ENCODE measurements at places on chromosomes 4 and X.

DNA sequence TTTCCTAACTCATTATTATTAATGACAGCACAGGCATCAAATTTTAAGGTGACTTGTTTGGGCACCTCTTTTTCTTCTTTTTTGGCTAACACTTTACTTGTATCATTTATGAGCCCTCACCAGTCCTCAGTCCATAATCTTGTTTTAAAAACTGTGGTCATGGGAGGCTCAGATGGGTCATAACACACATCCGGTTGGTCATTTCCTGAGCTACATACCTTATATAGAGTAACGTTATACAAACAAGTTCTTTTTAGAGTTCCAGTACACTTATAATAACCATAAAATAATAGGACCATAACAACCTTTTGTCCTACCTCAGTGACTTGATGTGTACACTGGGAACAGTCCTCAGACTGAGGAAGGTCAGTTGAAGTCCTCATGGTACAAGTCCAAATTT, 21.1 kb upstream of the PLS3 start:
- no peak for DNase-seq

DNA sequence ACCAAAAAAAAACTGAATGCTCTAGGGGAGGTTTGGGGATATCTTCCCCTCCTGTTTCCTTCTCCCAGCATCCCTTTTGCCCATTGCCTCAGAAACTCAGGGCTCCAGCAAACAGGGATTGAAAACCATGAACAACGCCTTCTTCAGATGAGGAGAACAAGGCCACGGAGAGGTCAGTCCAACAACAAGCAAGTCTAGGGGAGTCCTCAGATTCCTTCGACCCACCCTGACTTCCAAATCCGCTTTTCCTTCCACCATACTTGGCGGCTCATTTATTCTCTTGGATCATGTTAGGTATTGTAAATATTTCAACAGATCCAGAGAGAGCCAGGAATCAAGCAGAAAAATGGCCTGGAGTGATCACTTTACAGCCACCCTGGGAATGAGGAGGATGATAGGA, 21.9 kb downstream of the REELD1 start:
- no peak for DNase-seq

DNA sequence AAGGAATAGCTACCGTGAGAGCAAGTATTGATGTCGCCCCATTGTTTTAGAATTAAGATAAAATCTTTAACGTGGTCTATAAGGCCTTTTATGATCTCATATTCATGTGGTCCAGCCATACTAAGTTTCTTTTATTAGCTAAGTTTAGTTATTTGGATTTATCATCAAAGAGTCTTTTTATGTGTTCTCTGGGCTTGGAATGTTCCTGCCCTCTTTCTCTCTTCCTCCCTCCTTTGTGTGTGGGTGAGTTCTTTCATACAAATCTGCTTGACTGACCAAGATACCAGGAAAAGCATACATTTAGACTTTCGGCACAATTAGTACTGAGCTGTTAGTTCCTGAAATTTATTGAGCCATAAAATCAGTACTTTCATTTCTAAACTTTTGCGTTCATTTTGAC, 11.3 kb downstream of the TDO2 start:
- no peak for DNase-seq

DNA sequence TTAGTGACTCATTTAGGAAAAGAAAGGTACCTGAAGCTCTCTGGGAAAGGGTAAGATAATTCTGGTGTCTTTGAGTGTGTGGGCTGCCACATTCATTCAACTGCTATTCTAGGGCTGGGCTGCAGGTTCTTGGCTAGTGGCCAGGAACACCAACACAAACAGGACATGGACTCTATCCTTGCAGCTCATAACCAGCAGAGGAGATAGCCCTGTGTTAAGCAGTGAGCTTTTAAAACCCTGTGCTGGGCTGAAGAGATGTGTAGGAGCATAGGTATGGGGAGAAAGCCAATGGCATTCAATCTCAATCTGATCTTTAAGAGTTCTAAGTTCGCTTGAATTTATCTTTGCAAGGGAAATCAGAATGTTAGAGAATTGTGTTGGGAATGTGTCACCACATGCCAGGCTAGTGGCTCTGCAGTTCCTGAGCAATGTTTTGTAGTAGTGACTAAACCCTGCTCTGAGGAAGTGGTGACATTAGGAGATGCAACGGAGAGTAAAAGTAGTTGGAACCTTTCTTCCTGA, 39.2 kb downstream of the SGMS2 start:
- no peak for DNase-seq

DNA sequence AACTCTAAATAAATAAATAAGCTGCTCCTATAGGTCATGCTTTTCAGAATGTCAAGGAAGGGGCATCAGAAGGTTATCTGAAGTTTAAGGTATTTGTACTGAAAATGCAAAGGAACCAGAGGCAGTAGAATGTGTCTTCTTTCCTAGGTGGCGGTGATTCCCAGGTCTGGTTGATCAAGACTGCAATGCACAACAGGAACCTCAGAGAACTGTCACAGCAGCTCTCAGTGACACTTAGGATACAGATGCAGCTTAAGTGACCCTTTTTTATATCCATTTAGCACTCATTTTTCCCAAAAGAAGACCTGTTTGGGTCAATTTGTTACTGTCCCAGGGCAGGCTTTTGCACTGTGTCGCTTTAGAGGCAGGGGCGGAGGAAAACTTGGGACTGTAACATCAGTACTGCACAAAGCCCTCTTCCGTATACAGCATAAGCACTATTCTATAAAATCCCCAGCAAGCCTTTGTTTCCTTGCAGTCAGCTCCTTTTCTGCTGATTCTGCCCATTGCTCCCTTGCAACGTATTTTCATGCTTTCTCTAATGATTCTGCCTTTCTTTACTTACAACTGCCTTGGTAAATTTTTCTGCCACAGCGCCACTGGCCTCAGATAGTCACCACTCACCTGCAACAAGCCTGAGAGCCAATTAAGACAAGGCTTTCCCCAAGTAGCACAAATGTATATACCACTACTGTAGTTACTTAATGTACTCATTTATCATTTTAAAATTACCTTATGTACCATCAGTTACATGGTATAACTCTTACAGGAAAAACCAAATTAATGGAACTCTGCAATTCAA, 1.5 kb upstream of the MND1 start:
- no peak for DNase-seq

DNA sequence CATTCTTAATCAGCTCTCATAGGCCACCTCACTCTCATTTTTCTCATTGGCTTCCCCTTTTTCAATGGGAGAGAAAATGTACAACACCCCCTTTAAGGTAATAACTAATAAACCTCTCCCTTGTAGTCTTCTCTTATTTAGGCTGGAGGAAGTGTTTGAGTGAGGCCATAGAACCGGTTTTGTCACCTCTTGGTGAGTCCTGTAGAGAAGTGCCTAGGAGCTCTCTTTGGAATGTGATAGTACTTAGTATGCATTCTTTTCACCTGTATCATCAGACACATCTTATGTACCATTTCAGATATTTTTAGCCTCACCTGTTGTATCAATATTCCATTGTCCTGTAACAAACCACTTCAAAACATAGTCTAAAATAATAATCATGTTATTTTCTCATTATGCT, 3.5 kb upstream of the TAB3 start:
- no peak for DNase-seq

DNA sequence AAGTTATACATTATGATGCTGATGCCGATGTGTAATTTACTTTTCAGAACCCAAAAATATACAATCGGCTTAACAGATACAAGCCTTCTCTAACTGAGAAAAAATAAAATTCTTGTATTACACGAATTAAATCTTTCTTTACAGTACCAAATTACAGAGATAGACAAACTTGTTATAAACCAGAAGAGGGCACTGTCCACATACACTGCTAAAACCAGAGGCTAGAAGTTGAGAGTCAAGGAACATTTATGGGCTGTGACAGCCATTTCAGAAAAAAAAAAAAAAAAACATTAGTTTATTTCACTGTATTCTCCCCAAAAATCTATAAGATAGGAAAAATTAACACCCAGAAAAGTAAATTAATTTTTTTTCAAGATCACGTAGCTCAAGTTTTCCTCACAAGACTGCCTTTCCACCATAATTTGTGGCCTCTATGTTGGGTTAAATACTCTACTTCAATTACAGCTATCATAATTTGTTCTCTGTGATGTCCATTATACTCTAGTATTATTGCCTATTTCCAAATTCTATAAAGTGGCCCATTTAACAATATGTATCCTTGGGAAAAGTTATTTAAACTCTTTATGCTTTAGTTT, 12.0 kb downstream of the EREG start:
- DNase-seq, result no peak

GRCh38 chr4:105555409-105555808, 3.0 kb downstream of the ARHGEF38 start:
- no peak for DNase-seq

DNA sequence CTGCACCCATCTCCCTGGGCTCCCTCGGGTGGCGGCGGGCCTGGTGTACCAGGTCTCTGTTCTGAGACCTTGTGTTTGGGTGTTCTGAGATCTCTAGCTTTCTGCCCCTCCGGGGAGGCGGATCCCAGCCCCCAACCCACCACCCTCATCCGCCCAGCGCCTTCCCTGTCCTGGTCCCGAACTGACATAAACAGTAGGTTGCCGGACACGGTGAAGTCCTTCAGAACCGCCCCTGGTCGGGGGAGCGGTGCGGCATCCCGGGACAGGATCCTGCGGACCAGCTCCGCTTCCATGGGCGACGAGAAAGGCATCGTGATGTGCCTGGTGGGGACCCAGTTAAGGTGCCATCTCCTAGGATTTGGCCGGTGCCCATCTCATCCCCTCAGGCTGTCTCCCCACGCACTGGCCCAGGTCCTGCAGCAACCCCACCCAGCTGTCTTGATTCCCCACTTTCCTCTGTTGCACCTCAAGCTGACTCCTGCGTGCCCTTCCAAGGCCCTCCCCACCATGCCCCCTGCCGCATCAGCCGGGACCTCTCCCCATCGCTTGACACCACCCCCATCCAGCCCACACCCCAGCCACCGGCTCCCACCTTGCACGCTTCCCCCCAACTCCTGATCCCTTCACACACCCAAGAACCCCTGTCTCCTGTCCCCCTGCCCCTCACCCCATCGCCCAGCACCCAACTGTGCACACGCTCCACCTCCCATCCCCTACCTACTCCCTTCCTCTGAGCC, 900 bp downstream of the CTAG2 start:
- DNase-seq, result no peak

DNA sequence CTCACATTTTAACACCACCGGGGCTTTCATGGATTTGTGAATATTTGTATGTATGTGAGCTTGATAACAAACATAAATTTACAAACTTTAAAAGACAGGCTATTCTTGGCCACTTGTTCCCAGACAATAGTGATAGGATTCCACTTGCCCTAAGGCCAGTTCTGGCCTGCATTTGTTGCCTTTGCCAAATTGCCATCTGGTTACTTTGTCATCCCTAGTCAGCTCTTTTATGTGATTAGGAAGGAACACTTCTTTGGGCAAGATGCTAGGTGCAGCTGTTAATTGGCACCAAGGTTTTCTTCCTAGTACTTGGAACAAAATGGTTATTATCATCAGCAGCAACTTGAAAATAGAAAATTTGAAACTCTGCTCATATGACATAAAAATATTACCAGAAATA, 63.3 kb downstream of the CCSER1 start:
- no peak for DNase-seq

DNA sequence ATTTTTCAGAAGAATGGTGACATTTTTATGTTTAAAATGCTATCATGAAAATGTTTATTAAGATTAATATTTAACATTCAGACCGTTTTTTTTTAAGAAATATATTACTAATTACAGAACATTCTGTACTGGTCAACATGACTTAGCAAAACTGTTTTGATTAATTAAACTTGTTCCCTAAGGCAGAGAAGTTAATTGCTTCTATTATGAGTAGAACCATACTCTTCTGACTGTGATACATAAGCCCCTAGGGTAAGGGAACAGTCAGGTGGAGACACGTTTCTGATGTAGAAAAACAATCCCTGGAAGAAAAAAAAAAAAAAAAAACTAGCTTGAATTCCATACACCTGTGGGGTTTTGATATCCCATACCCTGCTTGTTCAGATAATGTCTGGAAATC, 97.4 kb downstream of the GPM6A start:
- no peak for DNase-seq

- no peak for DNase-seq
Measured at GRCh38 chr4:83011689-83012199, 1.1 kb upstream of the LIN54 start.

DNA sequence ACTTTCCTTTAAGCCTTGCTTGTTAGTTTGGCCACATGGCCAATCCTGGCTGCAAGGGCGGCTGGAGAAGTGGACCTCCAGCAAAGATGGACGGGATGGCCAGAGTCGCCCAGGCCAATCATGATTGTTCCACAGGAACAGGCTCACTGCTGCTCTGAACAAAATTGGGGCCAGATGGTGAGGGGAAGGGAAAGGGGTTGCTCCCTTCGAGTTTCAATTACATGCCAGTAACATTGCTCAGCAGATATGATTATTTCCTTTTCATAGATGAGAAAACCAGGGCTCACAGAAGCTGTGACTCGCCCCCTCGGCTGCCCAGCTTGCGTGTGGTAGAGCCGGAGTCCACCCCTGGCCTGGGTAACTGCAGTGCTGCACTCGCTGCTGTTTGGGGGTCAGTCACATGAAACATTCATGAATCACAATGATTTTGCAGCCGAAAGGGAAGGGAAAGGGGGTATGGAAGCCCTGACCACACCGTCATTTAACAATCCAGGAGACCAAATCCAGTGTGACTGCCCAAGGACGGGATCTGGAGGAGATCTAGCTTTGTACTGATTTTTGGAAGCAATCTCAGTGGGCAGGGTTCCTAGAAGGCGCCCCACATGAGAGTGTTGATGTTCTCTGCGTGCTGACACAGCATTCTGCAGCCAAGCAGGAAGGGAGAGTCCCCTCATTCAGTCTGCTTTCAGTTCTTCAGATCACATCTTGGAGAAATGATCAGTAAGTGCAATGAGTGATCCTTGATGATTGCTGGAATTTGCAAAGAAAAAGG, 77.3 kb upstream of the MSX1 start:
- no peak for DNase-seq

GRCh38 chrX:105658136-105658535, 164.2 kb upstream of the NRK start:
- DNase-seq, result no peak

DNA sequence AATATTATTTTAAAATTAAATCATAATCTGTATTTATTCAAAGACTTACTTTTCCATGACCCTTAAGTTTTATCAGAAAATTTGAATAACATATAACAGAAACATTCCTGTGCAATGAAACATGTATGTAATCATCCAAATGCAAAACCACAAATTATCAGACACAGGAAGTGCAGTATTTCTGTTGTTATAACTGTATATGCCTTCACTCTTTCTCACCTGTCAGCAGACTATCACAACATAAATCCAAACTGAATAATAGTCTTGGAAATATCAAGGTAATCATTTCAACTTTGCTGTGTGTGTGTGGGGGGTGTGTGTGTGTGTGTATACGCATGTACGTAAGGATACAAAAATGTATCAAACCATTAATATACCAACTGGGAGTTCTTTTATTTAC, 285.9 kb downstream of the SLC7A11 start:
- DNase-seq, result no peak
